ENCODE measurements at places on chromosomes 4 and X. TPM values are rescaled to one million over a fixed set of nuclear protein-coding genes. Genes with fewer than 3 reads are reported as not detected.

DNA sequence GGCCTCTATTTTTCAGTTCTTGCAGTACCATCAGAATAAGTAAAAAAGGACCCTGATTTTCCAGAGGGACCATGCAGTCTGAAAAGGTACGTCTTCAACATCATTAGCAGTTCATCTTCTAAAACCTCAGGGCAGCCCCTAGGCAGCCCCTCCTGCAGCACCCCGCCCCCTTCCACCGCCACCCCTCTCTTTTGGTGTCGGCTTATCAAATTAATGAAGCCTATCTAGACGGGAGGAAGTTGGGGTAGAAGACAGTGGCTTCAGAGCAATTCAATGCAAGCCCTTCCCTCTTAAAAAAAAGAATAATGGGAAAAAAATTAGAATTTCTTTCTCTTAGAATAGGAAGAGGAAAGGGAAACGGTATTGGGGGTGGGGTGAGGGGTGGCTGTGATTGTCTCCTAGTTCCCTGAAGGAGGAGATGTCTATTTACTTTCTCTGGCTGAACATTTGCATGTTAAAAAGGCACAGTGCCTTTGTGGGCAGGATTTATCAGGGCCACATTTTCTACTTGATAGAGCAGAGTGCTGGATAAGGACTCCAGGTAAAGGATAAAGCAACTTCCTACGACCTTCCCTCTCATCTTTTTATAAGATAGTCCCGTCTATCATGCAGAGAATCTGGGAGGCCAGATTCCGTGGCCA lies 159.4 kb downstream of the MGST2 start:
- no peaks in the 10 kb centered on the region for H3K4me1 ChIP-seq
- no peaks in the 10 kb centered on the region for H3K36me3 ChIP-seq
- DNase-seq: no peak
- no peak overlapping the region for H3K27ac ChIP-seq

GRCh38 chrX:72540318-72540717 lies 32.3 kb downstream of the HDAC8 start:
- no peak for DNase-seq
- H3K36me3 ChIP-seq: no peaks in the 10 kb centered on the region
- no peak overlapping the region for H3K4me3 ChIP-seq
- peaks cover 6% of the 10 kb centered on the region for H3K27me3 ChIP-seq
- no peaks in the 10 kb centered on the region for H3K4me1 ChIP-seq

GPC4 gene
- total RNA-seq: 8.3 TPM

- H3K4me3 ChIP-seq: peak overlapping the region; percentile 82
- H3K27ac ChIP-seq: peak overlapping the region; percentile 72
- no peak for DNase-seq
These were observed 2.4 kb downstream of the MID1 start for GRCh38 chrX:10617999-10618351.

GRCh38 chr4:156006192-156006591 lies 52.5 kb upstream of the CTSO start:
- H3K36me3 ChIP-seq: no peaks in the 10 kb centered on the region
- H3K27me3 ChIP-seq: no peaks in the 10 kb centered on the region
- DNase-seq: no peak
- no peak overlapping the region for H3K27ac ChIP-seq
- no peak overlapping the region for H3K4me3 ChIP-seq

SPANXN3 gene
- total RNA-seq: not detected

GRCh38 chrX:50003927-50004326 lies 81.5 kb downstream of the CLCN5 start:
- no peaks in the 10 kb centered on the region for H3K4me1 ChIP-seq
- H3K27ac ChIP-seq: no peak overlapping the region
- no peaks in the 10 kb centered on the region for H3K36me3 ChIP-seq
- no peak overlapping the region for H3K4me3 ChIP-seq
- DNase-seq: peak; percentile 32
- H3K27me3 ChIP-seq: peaks cover 2% of the 10 kb centered on the region

- no peak for DNase-seq
- H3K27ac ChIP-seq: no peak overlapping the region
- no peak overlapping the region for H3K4me3 ChIP-seq
These were observed 276.7 kb upstream of the GRIA3 start for GRCh38 chrX:122907375-122907774.

GRCh38 chr4:110518889-110519490 lies 43.0 kb downstream of the ENPEP start:
- no peaks in the 10 kb centered on the region for H3K27me3 ChIP-seq
- no peak overlapping the region for H3K27ac ChIP-seq
- H3K4me3 ChIP-seq: no peak overlapping the region
- DNase-seq: no peak
- no peaks in the 10 kb centered on the region for H3K4me1 ChIP-seq
- no peaks in the 10 kb centered on the region for H3K36me3 ChIP-seq

KLHL4 gene
- total RNA-seq: 1.2 TPM

SFRP2 gene
- total RNA-seq: not detected

RPL34 gene
- 448 TPM for total RNA-seq

TSPAN7 gene
- 0.29 TPM for total RNA-seq

DNA sequence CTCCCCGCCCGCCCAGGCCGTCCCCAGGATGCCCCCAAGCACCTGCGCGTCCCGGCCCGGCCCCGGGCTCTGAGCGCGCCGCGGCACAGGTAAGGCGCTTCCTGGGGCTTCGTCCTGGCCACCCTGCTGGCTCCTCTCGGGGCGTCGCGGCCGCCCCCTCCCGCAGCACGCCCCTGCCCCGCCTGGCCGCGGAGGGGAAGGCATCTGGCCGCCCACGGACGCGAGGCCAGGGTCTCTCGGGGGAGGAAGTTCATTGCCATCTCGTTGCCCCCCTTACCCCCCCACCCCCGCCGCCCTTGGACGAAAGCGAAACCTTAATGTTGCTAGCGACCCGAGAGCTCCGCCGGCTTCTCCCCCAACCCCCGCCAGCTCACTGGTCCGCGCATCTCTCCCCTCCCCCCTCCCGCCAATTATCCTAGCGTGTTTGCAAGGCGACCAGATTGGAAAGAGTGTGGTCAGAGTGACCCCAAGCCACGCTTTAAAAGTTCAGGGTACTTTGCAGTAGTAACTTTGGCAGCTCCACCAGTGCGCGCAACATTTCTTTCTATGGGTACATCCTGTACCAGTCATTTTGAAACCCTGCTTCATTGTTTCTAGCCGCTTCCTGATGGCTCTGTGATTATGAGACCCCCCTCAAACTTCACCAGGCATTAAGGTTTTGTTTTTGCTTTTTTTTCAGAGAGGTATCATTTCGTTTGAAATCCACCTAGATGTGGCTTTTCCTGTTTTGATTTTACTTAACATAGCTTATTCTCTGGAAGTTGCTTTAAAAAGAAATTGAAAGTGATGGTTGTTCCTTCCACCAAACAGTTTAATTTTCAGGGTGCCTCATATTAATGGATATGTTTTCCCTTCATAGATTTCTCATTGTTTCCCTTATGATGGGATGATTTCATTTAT lies 626 bp downstream of the TBC1D1 start:
- no peak overlapping the region for H3K27ac ChIP-seq
- H3K27me3 ChIP-seq: peaks cover 20% of the 10 kb centered on the region
- peak overlapping the region; percentile 81 for H3K4me3 ChIP-seq
- no peak for DNase-seq
- H3K4me1 ChIP-seq: peaks cover 8% of the 10 kb centered on the region
- no peaks in the 10 kb centered on the region for H3K36me3 ChIP-seq

DNA sequence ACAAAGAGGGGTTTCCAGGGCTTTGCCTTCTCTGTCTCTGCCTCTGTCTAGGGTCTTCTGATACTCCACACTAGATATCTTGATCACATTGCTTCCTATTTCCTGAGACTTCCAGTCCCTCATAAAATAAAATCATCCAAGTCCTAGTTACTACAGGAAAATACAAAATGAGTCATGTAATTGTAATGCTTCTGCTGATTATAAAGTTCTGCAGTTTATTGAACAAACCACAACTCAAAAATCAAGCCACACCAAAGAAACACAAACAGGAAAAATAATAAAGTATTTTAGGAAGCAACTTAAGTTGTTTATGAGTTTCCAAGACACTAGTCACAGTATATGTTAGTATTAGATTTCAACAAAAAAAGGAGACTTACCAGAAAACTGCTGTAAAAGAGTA lies 695.1 kb upstream of the GALNTL6 start:
- DNase-seq: no peak
- no peak overlapping the region for H3K27ac ChIP-seq
- H3K4me1 ChIP-seq: no peaks in the 10 kb centered on the region
- no peak overlapping the region for H3K4me3 ChIP-seq
- no peaks in the 10 kb centered on the region for H3K27me3 ChIP-seq

DNA sequence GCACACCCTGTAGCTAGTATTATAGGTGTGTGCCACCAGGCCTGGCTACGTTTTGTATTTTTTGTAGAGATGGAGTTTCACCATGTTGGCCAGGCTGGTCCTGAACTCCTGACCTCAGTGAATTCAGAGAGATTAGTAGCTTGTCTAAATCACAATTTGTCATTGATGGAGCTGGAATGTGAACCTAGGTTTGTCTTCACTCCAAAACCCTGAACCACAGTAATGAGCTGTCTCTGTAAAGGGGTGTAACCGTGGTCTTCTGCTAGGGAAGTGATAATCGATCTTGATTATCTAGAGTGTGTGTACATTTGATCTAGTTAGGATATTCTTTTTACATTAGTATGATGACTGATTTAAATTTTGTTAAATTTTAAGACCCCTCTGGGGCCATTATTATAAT lies 8.3 kb downstream of the ARHGAP10 start:
- peaks cover 35% of the 10 kb centered on the region for H3K4me1 ChIP-seq
- no peaks in the 10 kb centered on the region for H3K27me3 ChIP-seq
- no peak for DNase-seq
- no peak overlapping the region for H3K4me3 ChIP-seq
- no peak overlapping the region for H3K27ac ChIP-seq
- no peaks in the 10 kb centered on the region for H3K36me3 ChIP-seq
